ENCODE measurements at places on chromosomes 7 and 10.
A peak's percentile ranks its signal among the peaks of the same experiment; 100 is the strongest.

- no peak for DNase-seq
These were observed 22.2 kb downstream of the FAM20C start for GRCh38 chr7:214410-215212.

GRCh38 chr7:30840141-30841024, 69.2 kb downstream of the MINDY4 start:
- no peak for DNase-seq

GRCh38 chr10:76251841-76252671, 820.6 kb downstream of the LRMDA start:
- DNase-seq, result peak; percentile 70

DNA sequence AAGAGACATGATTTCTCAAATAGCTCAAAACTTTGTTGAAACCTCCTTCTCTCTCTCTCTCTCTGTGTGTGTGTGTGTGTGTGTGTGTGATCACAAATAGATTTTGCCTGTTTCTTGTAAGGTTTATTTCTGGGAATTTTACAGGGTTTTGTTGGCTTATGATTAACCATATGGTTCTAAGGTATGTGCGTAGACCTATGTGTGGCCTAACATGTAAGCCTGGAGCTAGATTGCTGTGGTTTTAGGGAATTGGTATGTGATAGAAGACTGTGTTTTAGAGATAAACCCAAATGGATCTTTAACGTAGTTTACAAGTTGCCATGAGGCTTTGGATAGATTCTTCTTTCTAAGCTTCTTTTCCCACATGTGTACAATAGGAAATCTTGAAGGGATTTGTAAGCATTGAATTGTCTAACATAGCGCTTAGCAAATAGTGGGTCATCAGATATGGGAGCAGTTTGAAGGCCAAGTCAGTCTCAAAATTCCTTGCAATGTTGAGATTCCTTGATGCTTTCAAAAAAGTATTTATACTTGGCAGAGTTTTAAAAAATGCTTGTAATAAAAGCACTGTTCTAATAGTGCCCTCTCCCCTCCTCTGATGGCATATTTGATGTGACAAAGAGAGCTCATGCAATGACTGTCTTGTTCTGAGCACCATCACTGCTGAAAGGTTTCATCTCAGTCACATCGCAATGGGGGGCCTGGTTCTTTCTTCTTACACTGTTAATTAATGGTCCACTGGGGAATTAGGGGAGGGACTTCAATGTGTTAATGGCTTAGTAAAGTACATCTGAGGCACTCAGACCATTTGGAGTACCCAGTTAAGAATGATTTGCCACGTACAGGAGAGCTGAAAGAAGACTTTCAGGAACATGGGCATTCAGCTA, 118.2 kb downstream of the SNX10 start:
- no peak for DNase-seq

GRCh38 chr10:6988654-6989053, 408.6 kb upstream of the PRKCQ start:
- no peak for DNase-seq

DNA sequence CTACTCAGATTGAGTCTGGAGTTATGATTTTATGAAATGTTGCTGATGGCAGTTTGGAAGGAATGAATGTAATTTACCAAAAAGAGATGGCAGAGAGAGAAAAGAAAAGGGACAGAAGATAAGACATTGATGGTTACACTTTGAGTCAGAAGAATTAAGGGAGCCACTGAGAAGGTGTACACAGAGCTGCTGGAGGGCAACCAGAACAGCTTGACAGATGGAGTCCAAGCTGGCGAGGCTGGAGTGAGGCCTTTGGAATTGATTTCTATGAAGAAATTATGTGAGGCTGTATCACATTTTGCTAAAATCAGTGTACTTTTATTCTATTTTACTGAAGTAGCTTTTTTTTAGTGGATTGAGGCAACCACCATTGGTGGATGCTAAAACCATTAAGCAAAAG, 740.5 kb downstream of the REEP3 start:
- DNase-seq, result no peak

GRCh38 chr10:102814873-102815661, 22.1 kb downstream of the CYP17A1 start:
- no peak for DNase-seq

- no peak for DNase-seq
These were observed 146.8 kb downstream of the CYP26A1 start for GRCh38 chr10:93220296-93221170.

- DNase-seq, result no peak
These were observed 1.8 kb upstream of the PTPRZ1 start for GRCh38 chr7:121871188-121871587.

DNA sequence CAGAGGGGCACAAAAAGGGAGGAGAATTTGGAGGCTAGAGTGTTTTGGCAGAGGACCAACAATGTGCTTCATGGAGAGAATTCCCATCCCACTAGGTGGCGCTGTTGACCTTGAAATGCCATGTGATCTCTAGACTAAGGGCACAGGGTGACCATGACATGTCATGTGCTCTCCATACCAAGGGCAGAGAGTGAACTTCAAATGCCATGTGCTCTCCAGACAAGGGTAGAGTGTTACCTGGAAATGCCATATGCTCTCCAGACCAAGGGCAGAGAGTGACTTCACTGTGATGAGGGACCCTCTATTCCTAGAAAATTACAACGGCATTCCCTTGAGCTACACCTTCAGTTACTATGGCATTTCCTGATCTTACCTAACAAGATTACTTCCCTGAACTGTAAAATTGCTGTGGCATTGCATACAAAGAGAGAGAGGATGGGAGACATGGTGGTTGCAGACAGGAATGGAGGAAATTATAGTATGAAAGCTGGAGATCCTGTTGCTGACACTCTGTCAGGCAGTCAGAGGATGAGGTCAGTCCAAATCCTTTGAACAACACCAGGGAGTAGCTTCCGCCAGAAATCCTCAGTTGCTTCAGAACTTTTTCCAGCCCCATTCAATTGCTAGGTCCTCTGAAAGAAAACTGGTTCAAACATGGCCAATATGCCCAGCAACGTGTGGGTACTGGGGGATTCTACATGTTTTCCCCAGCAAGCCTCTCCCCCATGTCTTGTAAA, 60.9 kb upstream of the ACSM6 start:
- DNase-seq, result peak; percentile 75

DNA sequence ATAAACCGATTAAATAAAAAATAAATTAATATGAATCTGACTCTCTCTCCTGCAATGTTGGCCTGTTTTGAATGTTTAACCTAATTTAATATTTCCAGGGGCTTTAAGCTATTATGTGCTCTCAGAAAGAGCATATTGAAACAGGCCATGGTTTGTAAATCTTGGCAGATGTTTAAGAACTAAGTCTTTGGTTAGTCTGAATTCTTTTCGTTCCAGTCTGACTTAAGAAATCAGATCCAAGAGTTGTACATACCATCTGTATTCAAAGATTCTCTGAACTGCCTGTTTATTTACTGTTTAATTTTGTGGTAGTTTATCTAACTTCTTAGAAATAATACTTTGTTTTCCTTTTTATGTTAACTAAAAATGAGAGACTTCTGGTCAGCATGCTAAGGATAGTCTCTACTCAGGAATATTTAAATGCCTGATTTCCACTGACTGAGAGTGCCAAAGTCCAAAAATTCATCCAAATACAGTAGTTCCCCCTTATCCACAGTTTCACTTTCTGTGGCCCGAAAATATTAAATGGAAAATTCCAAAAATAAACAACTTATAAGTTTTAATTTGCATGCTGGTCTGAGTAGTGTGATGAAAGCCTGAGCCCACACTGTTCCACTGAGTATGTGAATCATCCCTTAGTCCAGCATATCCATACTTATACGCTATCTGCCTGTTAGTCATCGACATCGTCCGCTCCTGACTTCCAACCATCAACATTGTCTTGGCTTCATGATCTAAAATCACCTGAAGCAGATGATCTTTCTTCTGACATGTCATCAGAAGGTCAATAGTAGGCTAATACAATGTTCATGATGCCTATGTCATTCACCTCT, 238.1 kb upstream of the CSTF2T start:
- DNase-seq, result no peak

Data from HEK293T (cell line).